ENCODE measurements at places on chromosomes 12 and 14.

GRCh38 chr14:38960946-38961531, 142.0 kb downstream of the SEC23A start:
- DNase-seq: no peak

GRCh38 chr12:1845886-1846285, 25.5 kb downstream of the LRTM2 start:
- no peak for DNase-seq

- DNase-seq: no peak
Observed at GRCh38 chr12:132400011-132400641, 70.7 kb upstream of the GALNT9 start.

- no peak for DNase-seq
Observed at GRCh38 chr14:26597589-26598080, at the start of gene NOVA1. Gene NOVA1, minus strand, starts transcription at chr14:26598033. Its CDS starts 597 bp downstream, at chr14:26597436.

DNA sequence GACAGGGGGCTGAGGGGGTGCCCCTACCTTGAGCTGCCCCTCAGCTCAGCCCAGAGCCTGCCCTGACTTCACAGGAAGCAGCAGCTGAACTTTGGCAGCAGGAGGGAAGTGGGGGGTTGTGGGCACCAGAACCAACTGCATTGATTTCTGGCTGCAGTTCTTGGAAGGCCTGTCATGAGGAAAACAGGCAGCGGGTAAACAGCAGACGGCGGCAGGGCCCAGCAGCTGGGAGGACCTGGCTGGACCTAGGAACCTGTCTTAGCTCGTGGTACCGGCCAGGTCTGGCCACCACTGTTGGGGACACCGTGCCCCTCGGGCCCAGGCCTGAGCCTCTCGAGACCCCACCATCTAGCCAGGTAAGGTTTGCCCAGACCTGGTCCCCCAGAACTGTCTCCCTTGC, 154.2 kb upstream of the MYL2 start:
- DNase-seq: no peak

- peak; percentile 20 for DNase-seq
Observed at GRCh38 chr14:58501214-58501816, 73.8 kb downstream of the KIAA0586 start.

GRCh38 chr12:3304436-3305165, 186.4 kb upstream of the PRMT8 start:
- no peak for DNase-seq

DNA sequence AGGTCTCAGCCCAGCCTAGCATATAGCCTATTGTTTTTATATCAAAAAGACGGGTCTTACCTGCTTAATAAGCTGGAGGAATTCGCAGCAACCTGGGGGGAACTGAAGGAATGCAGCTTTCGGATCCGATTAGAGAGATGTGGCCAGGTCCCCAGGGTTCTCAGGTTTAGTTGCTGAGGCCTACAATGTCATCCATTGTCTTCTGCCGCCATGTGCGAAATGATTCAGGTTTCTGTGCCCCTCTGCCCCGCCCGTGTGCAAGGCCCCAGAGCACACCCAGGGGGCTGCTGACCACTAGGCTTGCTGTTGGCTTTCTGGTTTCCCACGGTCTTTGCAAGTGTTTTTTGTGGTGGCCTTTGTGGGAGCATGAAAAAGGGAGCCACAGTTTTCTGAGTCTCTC, 154.5 kb upstream of the TBX3 start:
- DNase-seq: no peak

DNA sequence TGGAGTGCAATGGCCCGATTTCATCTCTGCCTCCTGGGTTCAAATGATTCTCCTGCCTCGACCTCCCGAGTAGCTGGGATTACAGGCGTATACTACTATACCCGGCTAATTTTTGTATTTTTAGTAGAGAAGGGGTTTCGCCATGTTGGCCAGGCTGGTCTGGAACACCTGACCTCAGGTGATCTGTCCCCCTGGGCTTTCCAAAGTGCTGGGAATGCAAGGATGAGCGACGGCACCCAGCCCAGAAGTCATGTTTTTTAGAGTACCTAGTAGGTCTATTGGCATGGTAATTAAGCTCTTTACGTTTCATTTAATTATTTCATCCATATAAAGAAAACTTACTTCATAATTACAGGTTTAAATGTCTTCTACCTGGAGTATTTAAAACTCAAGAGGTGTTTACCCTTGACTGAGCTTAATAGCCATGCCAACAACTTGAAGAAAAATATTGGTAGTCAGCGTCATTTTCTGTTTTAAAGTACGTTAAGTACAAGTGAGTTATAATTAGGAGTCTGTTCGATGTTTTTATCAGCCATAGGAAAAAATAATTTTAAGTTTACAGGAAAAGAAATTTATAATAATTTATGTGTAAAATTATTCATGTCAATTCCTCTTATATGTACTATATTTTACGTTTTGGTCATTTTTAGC, 4.0 kb downstream of the TMPO start:
- no peak for DNase-seq

DNA sequence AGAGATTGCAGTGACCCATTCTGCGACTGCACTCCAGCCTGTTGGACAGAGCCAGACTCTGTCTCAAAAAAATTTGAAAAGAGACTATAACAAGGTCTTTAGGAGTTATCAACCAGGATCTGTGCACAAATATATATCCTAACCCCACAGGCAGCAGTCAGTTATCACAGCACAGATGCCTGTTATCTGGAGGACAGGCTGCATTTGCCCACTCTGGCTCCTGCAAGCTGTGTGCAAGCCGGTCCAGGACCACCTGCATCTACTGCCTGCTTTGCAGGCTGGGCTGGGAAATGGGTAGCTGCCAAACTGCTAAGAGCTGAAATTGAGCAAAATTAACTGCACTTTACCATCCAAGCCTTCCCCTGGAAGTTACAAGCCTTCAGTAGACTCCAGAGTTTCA, 21.4 kb upstream of the RCOR1 start:
- no peak for DNase-seq

GRCh38 chr12:64411427-64411826, 7.2 kb downstream of the XPOT start:
- DNase-seq: no peak

GRCh38 chr12:31363416-31363809, 37.5 kb upstream of the SINHCAF start:
- no peak for DNase-seq

- no peak for DNase-seq
Observed at GRCh38 chr12:105064564-105065178, 19.6 kb downstream of the ALDH1L2 start.

GRCh38 chr12:53259891-53260290, 8.2 kb upstream of the ESPL1 start:
- DNase-seq: no peak

- DNase-seq: no peak
Observed at GRCh38 chr14:46574221-46574977, 77.2 kb downstream of the RPL10L start.

- no peak for DNase-seq
Observed at GRCh38 chr14:100709289-100710284, 17.1 kb upstream of the DLK1 start.

GRCh38 chr14:95659990-95660385, 26.2 kb upstream of the TCL1B start:
- DNase-seq: no peak

- DNase-seq: no peak
Observed at GRCh38 chr12:56387152-56387736, 24.6 kb upstream of the APOF start.

GRCh38 chr12:87315-87714, 20.7 kb downstream of the IQSEC3 start:
- no peak for DNase-seq

GRCh38 chr12:7197841-7198240, 8.4 kb downstream of the PEX5 start:
- no peak for DNase-seq

GRCh38 chr12:105547786-105548185, 217.3 kb downstream of the C12orf75 start:
- DNase-seq: no peak

- no peak for DNase-seq
Observed at GRCh38 chr12:112314981-112315380, 67.2 kb downstream of the HECTD4 start.

DNA sequence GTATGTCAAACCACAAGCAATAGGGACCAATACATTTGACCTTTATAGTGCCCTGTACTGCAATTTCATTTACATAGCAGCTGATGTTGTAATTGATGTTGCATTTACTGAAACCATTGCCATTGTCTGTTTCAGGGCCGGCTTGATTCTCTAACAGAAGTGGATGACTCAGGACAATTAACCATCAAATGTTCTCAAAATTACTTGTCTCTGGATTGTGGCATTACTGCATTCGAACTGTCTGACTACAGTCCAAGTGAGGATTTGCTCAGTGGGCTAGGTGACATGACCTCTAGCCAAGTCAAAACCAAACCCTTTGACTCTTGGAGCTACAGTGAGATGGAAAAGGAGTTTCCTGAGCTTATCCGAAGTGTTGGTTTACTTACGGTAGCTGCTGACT, 216.0 kb downstream of the AKAP6 start:
- no peak for DNase-seq

DNA sequence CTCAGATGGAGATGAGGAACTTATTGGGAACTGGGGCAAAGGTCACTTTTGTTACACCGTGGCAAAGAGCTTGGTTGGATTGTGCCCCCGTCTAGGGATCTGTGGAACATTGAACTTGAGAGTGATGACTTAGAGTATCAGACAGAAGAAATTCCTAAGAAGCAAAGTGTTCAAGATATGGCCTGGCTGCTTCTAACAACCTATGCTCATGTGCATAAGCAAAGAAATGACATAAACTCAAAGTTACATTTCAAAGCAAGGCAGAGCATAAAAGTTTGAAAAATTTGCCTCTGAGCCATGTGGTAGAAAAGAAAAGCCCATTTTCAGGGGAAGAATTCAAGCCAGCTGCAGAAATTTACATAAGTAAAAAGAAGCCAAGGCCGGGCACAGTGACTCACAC, 21.5 kb upstream of the RAP1B start:
- DNase-seq: no peak

- no peak for DNase-seq
Observed at GRCh38 chr12:132263061-132263360, 66.4 kb downstream of the GALNT9 start.

- DNase-seq: no peak
Observed at GRCh38 chr12:23855813-23856212, 93.7 kb downstream of the SOX5 start.

GRCh38 chr12:62882696-62883095, 52.3 kb downstream of the PPM1H start:
- no peak for DNase-seq

DNA sequence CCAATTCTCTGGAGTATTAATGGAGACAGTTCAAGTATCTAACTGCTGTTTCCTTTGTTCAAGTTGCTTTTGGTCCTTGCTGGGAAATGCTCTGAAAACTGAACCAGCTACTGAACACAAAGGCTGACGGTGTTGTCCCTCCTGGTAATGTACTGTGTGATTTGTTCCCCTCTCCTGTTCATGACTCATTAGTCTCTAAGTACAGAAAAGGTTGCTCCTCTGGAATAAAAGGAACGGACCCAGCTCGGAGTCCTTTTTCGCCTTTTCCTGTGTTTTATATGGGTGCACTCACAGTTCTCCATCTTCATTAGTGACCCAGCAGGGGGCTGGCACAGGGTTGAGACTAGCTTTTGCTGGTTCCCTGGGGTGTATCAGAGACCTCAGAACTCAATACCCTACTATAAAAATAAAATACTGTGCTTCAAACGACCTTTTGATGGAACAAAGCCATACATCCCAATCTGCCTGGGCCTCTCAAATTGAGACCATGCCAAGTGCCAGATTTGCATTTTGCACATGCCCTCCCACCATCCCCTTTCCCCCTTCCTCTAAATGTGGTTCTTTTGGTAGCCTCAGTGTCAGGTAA, 269.7 kb downstream of the RAD51B start:
- DNase-seq: no peak

DNA sequence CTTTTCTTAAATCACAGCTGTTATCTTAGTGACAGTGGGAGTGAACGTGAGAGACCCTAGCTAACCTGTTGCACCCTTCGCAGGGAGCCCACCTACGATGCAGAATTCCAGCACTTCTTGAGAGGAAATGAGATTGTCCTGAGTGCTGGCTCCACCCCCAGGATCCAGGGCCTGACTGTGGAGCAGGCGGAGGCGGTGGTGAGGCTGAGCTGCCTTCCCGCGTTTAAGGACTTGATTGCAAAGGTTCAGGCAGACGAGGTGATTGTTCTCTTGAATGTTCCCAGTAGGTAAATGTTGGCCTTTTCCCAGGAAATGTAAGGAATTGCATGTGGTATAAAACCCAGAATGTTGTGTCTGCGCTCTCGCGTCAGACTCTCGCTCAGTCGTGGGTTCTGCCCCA, 46.7 kb downstream of the HSP90AA1 start:
- DNase-seq: no peak

GRCh38 chr14:36519431-36520321, at the start of gene NKX2-1:
Gene NKX2-1, minus strand, starts transcription at chr14:36520232. Its CDS starts 103 bp downstream, at chr14:36520129.
- DNase-seq: no peak

DNA sequence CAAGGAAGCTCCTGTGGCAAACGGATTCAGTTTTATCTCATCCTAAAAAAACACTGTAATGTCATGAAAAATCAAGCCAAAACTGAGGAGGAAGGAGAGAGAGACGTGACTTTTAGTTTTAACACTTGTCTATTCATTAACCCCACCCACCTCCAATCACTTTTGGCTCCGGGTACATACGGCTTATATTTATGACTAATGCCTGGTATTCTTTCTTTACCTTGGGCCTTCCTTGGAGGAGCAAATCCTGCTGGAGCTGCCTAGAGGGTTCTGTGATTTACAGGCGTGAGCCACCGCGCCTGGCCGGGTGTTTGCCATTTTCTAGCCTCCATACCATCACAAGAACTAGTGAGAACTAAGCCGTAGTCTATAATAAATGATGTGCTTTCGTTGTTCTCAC, 60.8 kb upstream of the RTRAF start:
- DNase-seq: no peak

DNA sequence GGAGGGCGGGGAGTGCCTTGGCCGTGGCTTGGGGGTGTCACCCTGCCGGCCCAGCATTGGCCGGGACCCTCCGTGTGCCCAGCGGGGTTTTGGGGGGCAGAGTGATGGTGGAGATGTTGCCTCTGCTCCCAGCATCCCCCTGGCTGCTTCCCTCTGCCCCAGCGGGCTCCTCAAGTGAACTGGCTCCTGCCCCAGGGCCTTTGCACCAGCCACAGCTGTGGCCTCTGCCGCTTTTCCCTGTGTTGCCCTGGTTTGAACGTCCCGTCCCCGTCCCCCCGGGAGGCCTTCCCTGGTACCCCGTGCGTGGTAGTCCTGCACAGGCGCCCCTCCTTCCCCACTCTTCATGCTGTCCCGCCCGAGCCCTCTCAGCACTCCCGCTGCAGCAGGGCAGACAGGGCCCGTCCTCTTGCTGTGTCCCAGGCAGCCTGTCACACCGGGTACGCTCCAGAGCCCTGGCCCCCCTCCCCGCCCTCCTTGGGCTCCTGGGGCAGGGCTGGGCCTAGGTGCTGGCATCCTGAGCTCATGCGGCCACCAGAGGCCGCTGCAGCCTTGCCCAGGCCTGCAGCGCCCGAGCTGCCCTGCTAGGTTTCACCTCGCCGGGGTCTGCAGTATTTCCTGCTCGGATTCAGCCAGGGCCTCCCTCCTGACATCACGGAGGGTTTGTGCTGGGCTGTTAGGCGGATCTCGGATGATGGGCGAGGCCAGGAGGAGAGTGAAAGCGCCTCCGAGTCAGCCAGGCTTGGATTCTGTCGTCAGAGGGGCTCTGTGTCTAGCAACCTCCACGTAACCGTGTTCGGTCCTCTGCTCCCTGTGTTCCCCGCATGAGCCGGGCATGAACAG, 9.5 kb downstream of the NOC4L start:
- DNase-seq: peak; percentile 61
